ENCODE measurements at places on chromosomes 11 and 22. TPM values are rescaled to one million over a fixed set of nuclear protein-coding genes. Genes with fewer than 3 reads are reported as not detected.

Gene IGF2
- 0.15 TPM for total RNA-seq

Gene FAM89B
- total RNA-seq, result 11.5 TPM

Gene C11orf97
- not detected for total RNA-seq

Gene GP1BB
- total RNA-seq, result 3.9 TPM

Gene LARGE2
- total RNA-seq, result 0.30 TPM

DNA sequence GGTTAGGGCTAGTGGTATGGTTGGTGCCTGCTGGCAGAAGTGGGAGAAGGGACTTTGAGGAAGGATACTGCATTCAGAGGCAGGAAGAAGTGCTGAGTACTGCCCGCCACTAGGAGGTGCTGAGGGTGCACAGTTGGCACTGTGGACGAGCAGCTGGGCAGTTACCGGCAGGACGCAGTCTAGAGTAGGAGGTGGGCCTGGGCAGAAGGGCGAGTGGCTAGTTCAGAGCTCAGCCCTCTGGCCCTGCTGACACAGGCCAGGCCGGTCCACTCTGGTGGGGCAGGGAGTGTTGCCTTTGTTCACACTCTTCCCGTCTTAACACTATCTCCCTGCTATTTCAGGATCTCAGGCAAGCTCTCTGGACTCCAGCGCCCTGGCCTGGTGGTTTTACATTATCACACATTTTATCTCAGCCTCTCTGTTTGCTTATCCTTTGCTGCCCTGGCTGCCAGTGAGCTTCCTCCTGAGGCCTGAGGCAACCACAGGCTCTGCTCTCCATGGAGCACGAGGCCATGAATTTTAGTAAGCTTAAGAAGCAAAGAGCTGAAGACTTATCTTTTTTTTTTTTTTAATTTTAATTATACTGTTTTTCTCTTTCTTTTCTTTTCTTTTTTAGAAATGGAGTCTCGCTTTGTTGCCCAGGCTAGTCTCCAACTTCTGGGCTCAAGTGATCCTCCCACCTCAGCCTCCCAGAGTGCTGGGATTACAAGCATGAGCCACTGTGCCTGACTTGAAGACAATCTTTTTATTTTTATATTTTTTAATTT is 26.9 kb downstream of the SNAP29 start:
- peak; percentile 78 for DNase-seq

DNA sequence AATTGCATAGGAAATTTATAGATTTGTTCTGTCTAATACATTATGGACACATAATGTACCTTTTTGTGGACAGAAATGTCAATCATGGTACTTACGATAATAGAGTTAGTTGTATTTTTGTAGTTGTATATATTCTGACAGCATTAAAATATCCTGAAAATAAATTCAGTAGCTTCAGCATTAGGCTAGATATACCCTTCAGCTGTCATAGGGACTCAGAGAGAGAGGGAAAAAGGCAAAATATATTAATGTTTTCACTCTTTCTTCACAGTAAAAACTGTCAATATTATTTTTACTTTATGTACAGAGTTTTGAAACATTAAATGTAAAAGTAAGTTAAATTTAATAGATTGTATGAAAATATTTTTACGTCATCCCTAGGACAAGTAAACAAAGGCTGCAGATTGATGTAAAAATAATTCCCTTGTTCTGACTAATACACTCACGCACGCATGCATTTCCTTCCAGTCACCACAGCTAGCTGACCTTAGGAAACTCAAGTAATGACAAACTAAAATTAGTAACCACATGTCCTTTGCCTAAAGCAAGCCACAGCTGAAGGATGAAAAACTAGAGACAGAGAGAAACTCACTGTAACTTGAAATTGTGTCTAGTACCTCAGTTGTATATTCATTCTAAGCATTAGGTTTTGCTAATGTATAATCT is 104.7 kb upstream of the CARD18 start:
- peak; percentile 60 for DNase-seq

DNA sequence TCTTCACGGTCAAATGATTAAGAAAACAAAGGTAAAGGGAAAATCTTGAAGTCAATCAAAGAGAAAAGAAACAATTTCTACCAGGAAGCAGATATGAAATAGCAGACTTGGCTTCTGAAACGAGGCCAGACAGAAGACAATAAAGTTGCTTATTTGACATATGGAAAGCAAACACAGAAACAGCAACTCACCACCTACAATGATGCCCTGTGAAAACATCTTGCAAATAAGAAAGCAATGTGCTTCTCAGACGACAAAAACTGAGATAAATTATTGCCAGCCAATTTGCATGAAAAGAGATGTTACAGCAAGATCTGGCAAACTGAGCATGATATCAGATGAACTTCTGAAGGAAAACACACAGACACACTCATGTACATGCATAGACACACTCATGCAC is 45.9 kb upstream of the CTSC start:
- DNase-seq, result no peak

All from NCI-H460 (cell line).